ENCODE measurements at places on chromosomes 7 and 10. TPM values are rescaled to one million over a fixed set of nuclear protein-coding genes. Genes with fewer than 3 reads are reported as not detected.

The MKX gene
- not detected for total RNA-seq

The SPDYE2 gene
- 0.47 TPM for total RNA-seq

The GPRIN2 gene
- total RNA-seq = not detected

The CPXM2 gene
- not detected for total RNA-seq

The FRMPD2 gene
- not detected for total RNA-seq

The SRRM3 gene
- not detected for total RNA-seq

The SPDYE11 gene
- not detected for total RNA-seq

The SEMA3E gene
- not detected for total RNA-seq

The TEX36 gene
- total RNA-seq = not detected

The LGI1 gene
- total RNA-seq = not detected

The TECTB gene
- not detected for total RNA-seq

The IKZF5 gene
- 24.0 TPM for total RNA-seq

The RTKN2 gene
- 0.53 TPM for total RNA-seq

The LRMDA gene
- total RNA-seq = not detected

The CCM2 gene
- total RNA-seq = 144 TPM

The SCRN1 gene
- 66.6 TPM for total RNA-seq

The ERVW-1 gene
- not detected for total RNA-seq

The SFTPD gene
- 0.59 TPM for total RNA-seq

The NYAP1 gene
- not detected for total RNA-seq

The CHST3 gene
- not detected for total RNA-seq

The SKIDA1 gene
- total RNA-seq = 0.10 TPM

The ZNF25 gene
- 6.4 TPM for total RNA-seq

The AKR1C4 gene
- not detected for total RNA-seq

The GATA3 gene
- 0.49 TPM for total RNA-seq

The XRCC2 gene
- 1.2 TPM for total RNA-seq

All from B cell (primary cell).